ENCODE measurements at places on chromosomes 16 and 17. TPM values are rescaled to one million over a fixed set of nuclear protein-coding genes. Genes with fewer than 3 reads are reported as not detected.

- DNase-seq = no peak
These were observed 38.0 kb downstream of the CA10 start for GRCh38 chr17:52120465-52120864.

- DNase-seq = no peak
These were observed 74.0 kb upstream of the GSE1 start for GRCh38 chr16:85539084-85539483.

GRCh38 chr17:7014995-7015958, 2.9 kb downstream of the RNASEK start:
- DNase-seq = peak; percentile 40

Gene CD300H
- not detected for total RNA-seq

Gene KRTAP9-2
- total RNA-seq = not detected

Measured in SJCRH30 (cell line).